ENCODE measurements at places on chromosomes 1 and 21.

- DNase-seq: no peak
These were observed 48.3 kb downstream of the GNB1 start for GRCh38 chr1:1842360-1843146.

DNA sequence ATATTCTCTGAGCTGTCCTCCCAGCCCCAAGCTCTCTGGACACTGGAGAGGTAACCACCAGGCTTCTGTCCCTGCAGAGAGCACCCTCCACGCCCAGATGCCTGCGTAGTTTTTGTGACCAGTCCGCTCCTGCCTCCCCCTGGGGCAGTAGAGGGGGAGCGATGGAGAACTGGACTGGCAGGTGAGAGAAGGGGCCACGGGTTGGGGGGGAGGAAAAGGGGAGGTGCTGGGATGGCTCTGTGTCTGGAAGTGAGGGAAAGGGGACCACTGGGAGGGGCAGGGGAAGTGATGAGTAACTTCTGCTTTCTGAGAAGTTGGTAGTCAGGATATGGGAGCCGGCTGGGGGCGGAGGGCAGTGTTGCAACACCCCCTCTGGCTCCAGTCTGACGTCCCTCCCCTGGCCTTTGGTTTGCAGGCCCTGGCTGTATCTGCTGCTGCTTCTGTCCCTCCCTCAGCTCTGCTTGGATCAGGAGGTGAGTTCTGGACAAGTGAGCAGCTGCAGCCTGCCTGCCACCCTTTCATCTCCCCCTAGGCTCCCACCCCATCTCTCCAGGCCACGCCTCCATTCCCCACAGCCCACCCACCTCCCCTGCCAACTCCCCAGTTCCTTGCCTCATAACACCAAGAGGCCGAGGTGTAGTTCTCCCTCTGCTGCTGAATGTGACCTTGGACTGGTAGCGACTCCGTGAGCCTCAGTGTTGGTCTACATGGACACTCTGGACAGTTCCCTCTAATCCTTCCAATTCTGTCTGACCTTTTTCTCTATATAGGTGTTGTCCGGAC, 3.1 kb downstream of the ADAMTSL4 start:
- peak; percentile 50 for DNase-seq

- no peak for DNase-seq
These were observed 4.3 kb upstream of the IKBKE start for GRCh38 chr1:206465951-206466350.

- DNase-seq: no peak
These were observed 1369.4 kb upstream of the PRMT6 start for GRCh38 chr1:105686874-105687690.

- no peak for DNase-seq
These were observed 23.3 kb downstream of the ABCB10 start for GRCh38 chr1:229535230-229535629.

DNA sequence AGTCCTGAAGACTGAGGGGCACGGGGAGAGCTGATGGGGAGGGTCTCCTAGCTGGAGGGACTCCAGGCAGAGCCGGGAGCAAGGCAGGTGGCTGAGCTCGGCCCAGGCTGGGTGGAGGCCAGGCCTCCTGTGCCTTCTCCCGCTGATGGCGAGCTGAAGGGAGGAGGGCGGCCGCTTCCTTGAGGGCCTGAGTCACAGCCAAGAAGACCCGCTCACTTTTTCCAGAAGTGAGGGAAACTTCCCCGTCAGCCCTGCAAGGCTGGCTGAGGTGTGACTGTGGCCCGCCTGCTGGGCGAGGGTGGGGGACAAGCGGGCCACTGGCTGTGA, 1.7 kb upstream of the VWA1 start:
- DNase-seq: peak; percentile 67

DNA sequence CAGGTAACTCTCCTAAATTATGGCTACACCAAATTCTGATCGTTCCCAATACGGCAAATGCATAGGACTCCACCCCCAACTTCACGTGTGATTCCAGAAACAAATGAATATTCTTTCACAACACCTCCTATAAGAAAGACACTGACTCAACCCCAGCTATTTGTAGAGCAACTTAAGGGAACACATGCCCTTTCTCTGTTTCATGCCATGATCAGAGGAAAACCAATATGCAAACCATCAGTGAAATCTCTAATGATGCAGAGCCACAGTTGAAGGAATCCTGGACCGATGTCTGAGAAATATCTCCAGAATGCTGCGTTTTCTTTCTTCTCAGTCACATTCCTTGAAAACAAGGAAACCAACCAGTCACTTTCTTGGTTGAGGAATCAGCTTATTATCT, 164.2 kb upstream of the PTBP2 start:
- no peak for DNase-seq

DNA sequence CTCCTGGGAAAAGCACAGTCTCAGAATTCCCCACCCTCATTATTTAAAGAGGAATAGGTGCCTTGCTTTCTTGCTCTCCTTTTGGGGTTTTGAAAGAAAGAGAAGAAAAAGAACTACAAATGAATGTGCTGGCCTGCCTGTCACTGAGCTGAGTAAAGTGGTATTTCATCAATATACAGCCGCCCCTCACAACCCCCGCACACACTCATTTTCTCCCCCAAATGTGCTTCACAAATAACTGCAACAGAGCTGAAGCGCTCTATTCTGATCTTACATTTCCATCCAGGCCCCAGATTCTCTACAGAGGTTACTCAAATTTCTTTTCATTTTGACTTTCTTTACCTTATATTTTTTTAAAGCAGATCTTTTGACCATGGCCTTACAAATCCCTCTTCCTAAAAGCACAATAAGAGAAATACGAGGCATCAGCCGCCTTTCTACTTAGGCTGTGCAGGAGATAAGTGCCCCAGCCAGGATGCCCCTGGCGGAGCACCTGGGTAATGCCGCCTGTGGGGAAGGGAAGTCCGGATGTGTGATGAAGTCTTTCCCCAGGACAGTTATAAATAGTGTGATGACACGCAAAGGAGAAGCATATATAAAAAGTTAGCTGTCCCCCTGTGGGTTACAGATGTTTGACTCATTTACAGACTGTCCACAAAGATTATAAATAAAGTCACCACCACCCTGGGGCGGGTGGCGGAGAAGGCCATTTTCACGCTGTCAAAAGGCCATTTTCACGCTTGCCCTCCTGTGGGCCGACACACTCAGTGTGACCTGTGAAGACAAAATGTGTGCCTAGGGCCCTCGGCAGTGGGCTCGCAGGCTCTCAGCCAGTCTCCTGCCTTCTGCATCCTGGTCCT, 6.5 kb downstream of the KCNN3 start:
- no peak for DNase-seq

DNA sequence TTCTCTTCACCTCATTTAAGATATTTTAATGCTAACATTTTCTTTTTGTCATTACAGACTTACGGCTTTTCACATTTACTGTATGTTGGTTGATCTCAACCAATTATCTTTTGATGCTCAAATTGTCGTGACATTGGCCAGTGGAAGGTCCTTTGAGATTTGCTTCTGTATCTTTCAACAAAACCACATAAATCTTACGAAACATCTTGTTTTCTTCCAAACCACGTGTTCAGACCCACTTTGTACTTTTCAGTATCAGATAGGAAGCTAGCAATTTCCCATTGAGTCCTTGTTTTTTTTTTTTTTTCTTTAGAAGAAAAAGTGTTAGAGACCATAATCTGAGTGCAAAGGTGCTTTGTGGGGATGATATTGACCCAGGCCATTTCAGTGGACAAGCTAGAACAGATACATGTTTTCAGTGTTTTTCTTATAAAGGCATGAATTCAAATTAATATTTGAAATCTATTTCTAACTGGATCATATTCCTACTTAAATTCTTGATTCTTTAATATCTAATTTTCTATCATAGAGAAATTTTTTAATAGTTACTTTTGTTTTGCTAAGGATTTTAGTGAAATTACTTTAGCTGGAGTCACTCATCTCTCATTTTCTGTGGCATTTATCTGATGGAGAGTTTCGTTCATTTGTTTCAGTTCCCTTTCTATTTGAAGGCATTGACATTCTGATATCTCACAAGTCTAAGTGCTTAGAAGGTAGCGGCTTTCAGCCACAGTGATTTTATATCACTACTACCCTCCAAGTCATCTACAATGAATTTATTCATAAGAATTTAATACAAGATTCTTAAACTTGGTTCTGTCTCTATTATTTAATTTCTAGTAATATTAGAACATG, 26.7 kb downstream of the ATG4C start:
- DNase-seq: no peak

DNA sequence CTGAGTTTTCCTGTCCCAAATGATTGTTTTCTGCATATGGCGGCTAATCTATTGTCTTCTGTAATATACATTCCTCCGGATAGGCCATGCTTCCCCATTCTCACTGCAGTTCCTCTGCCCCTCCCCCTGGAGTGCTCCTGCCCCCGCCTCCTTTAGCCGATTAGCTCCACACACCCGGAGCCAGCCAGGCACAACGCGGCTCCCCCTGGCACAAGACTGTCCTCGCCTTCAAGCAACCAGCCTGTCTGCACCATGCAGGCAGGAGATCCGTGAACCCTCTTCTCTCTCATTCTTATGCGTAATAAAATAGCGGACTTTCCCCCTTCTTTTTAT, 18.0 kb downstream of the SERTAD4 start:
- DNase-seq: no peak

DNA sequence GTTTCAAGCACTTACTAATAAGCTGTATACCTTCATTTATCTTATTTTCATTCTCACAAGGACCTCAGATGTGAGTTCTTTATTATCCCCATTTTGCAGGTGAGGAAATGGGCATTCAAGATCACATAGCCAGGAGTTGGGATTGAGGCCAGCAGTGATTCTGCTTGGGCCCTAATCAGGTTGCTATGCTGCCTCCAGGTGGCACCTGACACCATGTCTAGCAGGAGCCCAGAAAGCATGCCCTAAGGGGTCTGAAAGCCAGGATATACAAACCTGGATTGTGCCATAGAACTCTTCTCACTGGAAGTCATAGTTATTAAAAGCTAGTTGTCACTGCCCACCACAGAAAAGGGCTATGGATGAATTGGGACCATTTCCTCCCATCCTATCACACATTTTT, 61.1 kb downstream of the FYB2 start:
- no peak for DNase-seq

DNA sequence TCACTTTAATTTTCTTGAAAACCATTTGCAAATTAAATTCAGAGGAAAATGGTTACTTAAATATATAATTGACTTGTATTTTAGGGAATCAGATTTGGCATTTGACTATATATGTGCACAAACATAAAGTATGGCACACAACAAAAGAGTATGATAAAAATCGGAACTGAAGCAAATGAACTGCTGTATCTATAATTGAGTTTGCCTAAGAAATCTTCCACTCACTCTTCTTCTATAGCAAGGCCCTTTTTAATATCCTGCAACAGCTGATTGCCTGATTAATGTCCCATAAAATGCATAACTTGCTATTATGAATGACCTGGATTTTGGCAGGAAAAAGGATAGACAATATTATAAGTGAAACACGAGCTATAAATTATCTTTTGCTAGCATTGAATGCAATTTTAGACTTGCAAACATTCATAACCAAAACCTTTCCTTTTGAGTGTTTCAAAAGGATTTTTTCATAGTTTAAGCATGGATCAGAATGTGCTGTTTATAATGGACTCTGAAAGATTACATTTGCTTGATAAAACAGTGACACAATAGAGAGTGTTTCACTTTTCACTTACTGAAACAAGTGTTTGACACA, 2204.3 kb downstream of the MRPL39 start:
- no peak for DNase-seq

DNA sequence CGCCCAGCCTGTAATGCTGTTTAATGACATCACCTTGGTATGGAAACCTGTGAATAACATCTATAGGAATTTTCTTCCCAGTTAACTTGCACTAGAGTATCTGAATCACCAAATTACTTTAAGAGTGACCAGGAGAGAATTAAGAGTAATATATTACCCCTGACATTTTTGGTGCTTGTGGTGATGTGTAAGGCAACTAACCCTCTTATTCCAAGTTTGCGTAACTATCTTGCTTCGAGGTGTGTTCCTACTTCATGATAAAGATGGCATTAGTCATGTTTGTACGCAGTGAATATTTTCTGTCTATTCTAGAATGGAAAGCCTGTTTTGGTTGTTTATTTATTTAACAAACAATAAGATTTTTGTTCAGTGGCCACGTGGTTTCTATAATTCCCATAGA, 131.3 kb downstream of the ZP4 start:
- no peak for DNase-seq

- no peak for DNase-seq
These were observed 133.7 kb downstream of the CAPN8 start for GRCh38 chr1:223531742-223532341.

DNA sequence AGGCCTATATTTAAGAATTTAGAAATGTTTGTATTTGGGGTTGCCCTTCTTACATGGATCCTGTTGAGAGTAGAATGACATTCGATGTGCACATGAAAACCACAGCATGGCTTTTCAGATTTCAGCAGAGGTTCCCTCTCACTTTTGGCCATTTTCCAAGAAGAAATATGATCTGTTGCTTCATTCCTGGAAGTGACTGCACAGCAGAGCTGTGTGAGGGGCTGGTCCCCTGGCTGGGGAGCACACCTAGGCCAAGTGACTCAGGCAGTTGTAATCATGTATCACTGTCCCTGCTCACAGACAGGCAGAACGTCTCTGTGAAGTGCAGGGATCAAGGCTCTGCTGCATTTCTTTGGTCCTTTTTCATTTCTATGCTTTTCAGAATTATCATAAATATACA, 32.3 kb downstream of the AGT start:
- no peak for DNase-seq

DNA sequence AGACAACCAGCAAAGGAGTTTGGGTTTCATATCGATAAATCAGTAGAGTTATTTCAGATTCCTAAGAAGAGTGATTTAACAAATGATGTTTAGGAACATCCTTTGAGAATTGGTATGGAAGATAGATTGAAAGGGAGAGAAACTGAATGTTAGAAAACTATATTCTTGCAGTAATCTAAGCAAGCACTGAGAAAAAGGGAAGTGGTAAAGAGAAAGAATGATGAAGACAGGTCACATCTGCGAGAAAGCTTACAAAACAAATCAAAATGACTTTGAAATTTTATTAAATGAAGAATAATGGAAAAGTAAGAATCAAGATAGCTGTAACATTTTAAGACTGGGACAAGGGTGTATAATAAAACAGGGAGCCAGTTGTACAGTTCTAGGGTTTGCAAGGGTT, 177.0 kb downstream of the HS2ST1 start:
- no peak for DNase-seq

- DNase-seq: no peak
These were observed 280.3 kb downstream of the FAM72C start for GRCh38 chr1:143691400-143691891.

DNA sequence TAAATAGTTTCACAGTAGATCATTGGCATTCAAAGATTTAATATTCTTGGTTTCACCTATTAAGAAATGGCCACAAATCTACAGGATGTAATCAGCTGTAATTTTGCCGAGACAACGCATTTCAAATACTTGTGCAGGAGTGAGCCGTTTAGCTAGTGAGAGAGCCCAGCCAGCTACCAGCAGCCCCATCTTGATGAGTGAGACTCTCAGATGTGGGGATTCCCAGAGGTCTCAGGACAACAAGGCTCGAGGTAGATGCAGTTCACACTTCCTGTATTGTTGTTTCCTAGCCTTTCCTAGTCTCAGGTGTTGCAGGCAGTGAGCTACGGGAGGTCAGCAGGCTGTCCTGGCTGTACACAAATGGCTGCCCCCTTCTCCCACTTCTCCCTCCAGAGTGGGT, 108.6 kb downstream of the PBX1 start:
- no peak for DNase-seq

- no peak for DNase-seq
These were observed 819.9 kb downstream of the BRINP3 start for GRCh38 chr1:189657715-189658114.
